ENCODE measurements at places on chromosomes 4 and X.

GRCh38 chr4:140076307-140076706 lies 77.7 kb downstream of the MAML3 start:
- DNase-seq, result no peak

DNA sequence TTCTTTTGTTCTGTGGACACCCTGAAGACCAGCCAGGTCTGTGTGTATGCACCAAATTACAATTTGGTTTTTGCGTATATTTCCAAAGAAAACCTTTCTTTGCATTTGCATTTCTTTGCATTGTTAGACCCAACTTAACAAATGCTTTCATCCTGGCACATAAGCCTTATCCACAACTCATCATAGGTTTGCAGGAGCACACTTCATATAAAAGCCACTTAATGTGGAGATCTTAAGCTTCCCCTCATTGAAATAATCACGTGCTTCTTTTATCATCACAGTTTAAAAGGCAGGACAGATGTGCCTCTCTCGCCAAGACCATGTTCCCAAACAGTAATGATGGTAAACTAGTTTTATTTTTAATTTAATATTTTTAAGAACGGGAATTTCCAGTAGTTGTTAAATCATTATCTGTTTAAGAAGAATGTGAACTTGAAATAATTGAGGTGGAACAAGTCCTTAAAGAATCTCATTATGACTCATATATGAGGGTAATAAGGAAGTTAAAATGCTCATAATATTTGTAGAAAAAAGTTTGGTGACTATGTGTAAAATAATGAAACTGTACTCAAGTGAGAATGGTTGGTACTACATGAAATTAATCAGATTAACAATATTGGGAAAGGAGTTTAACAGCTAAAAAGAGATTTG lies 65.5 kb downstream of the GLRA3 start:
- DNase-seq, result peak; percentile 4

GRCh38 chr4:159460371-159460770 lies 357.5 kb downstream of the RAPGEF2 start:
- DNase-seq, result no peak

DNA sequence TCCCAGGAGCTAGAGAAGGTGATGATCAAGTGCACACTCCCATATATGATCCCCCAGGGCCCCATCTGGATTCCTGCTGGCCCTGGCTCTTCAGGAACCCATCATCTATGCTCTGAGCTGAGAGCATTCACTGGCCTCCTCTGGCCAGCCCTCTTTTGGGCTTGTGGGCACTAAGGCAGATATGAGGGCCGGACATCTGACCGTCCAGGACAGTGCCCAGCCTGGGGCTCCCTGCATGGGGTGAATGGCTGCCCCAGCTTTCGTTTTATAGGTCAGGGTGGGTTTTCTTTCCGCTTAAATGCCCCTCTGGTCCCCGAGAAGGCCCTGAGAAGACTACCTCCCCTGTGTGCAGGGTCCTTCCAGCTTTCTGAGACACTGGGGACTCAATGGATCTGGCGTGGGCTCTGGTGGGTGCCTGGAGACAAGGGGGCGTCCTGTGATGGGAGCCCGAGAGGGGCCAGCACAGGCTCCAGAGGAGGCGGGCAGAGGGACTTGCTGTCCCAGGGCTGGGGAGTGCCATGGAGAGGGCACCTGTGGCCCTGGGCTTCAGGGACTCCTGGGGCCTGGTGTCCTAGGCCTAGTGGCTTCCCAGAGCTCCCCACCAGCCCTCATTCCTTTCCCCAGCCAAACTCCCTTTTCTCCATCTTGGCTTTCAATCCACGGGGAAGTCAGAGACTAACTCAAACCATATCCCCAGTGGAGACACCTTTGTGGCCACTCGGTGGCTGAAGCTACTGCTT lies 39.5 kb upstream of the GRPEL1 start:
- no peak for DNase-seq

DNA sequence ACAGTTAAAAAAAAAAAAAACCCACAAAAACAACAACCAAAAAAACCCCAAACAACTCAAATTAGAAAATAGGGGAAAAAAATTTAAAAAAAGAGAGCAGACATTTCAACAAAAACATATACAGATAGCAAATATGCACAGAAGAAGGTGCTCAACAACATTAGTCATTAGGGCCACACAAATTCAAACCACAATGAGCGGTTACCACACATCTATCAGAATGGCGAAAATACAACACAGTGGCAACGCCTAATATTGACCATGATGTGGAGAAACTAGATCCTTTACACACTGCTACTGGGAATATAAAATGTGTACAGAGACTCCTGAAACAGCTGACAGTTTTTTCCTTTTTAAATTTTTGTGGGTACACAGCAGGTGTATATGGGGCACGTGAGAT lies 19.4 kb downstream of the LYAR start:
- DNase-seq, result no peak

DNA sequence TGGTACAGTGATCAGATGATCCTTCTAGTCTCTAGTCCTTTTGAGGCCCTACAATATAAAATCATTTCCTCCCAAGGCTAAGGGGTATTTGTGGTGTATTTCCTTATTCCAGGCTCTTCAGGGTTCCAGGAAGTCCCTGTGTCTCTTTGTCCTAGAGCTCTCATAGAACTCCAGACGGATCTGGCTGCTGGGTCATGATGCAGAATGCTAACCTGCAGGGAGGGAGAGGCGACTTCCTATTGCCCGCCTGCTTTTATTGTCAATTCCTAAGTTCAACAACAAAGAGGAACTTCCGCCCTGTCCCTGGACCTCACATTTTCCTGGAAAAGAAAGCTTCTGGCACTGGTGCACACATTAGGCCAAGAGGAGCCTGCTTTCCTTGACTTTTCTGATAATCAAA lies 45.9 kb upstream of the ZNF827 start:
- no peak for DNase-seq

Data from fibroblast of skin of scalp (primary cell).